T-helper 2 cell treated with Interferon-gamma antibody and Interleukin-4, amounts not matched to agents 100 ng/mL and 5 ng/mL, for 36 hours (primary cell): ENCODE measurements at places on chromosomes 4 and X. TPM values are rescaled to one million over a fixed set of nuclear protein-coding genes. Genes with fewer than 3 reads are reported as not detected.

Gene SPANXN4
- not detected in 2 replicates for total RNA-seq

Gene TLL1
- total RNA-seq: not detected in 2 replicates

Gene GAGE12H
- total RNA-seq: not detected in 2 replicates

Gene SMARCA5
- total RNA-seq: 42.7 and 43.9 TPM in 2 replicates

Gene RXFP1
- total RNA-seq: not detected in 2 replicates
